ENCODE measurements at places on chromosomes 2 and 18. TPM values are rescaled to one million over a fixed set of nuclear protein-coding genes. Genes with fewer than 3 reads are reported as not detected.

WDPCP gene
- 4.4 TPM for total RNA-seq

PLGLB1 gene
- not detected for total RNA-seq

MAT2A gene
- total RNA-seq = 543 TPM

CGREF1 gene
- 8.5 TPM for total RNA-seq

BBS5 gene
- total RNA-seq = 6.0 TPM

AFF3 gene
- not detected for total RNA-seq

TFCP2L1 gene
- total RNA-seq = 10.0 TPM

ZNF638 gene
- total RNA-seq = 73.1 TPM

CYRIA gene
- total RNA-seq = 0.60 TPM

LONRF2 gene
- 3.0 TPM for total RNA-seq

LIPT1 gene
- total RNA-seq = 4.5 TPM

IGFBP2 gene
- total RNA-seq = 90.1 TPM

SERPINB11 gene
- total RNA-seq = not detected

FEV gene
- total RNA-seq = not detected

PLCL1 gene
- not detected for total RNA-seq

TMEM247 gene
- total RNA-seq = not detected
